ENCODE measurements at places on chromosomes 12 and 14.

DNA sequence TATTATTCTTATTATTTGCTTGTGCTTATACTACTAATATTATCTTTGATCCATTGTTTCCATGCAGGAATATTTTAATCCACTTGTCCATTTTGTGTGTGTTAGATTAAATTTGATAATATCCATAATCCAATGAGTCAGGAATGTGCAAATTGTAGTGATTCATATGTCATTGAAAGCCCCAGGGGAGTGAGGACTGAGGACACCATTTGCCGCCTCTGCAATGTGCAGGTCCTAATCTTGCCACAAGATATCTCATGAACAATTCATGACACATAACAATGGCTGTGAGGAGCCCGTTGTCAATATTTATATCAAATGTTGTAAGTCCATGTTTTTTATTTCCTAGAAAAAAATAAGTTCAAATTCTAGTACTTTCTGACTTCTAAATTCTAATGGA is 250.5 kb downstream of the ZFP36L1 start:
- DNase-seq: no peak

- no peak for DNase-seq
These were observed 1059.3 kb downstream of the TMEM121 start for GRCh38 chr14:106585692-106586091.

GRCh38 chr14:24054324-24054641 is 2.5 kb downstream of the CARMIL3 start:
- DNase-seq: no peak

GRCh38 chr14:68862954-68863594 is 70.2 kb upstream of the ZFP36L1 start:
- peak; percentile 38 for DNase-seq

GRCh38 chr12:46160981-46161690 is 107.7 kb downstream of the SLC38A1 start:
- DNase-seq: no peak

DNA sequence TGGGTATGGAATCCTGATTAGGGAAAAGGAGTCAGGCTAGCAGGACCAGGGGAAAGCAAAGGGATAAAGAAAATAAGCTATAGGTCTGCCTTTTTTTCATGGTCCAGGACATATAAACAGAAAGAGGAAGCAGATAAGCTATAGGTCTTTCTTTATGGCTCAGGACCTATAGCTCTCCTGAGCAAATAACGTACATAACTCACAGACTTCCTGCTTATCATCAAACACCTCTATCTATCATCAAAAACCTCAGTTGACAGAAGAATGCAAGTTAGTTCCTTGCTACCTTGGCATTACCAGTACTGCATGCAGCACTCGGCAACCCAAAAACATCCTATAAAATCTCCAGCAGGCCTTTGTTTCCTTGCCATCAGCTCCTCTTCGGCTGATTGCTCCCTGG is 238.7 kb upstream of the OR4E1 start:
- DNase-seq: no peak

- DNase-seq: no peak
These were observed 75.5 kb upstream of the CPSF6 start for GRCh38 chr12:69163681-69164362.

GRCh38 chr12:31756977-31757420 is 28.2 kb upstream of the AMN1 start:
- no peak for DNase-seq

GRCh38 chr14:85071447-85071846 is 458.5 kb upstream of the FLRT2 start:
- no peak for DNase-seq

DNA sequence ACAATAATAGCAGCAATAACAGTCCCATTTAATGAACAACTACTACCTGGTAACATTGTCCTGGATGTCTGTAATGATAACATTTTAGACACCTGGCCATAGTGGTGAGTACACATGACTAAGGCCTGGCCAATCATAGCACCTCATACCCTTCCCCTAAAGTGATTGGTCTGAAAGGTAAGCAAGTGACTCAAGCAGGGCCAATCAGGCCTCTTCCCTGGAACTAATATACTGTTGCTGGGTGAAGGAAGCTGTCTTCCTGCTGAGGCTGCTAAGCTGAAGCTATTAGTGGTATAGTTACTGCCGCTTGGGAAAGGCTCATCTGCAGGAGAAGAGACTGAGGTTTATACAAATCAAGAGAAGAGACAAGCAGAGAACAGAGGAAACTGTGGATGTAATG is 18.7 kb upstream of the NOS1 start:
- DNase-seq: no peak

GRCh38 chr12:69623970-69624369 is 13.3 kb upstream of the LRRC10 start:
- DNase-seq: no peak

GRCh38 chr14:61444215-61444768 is 122.9 kb downstream of the PRKCH start:
- no peak for DNase-seq

DNA sequence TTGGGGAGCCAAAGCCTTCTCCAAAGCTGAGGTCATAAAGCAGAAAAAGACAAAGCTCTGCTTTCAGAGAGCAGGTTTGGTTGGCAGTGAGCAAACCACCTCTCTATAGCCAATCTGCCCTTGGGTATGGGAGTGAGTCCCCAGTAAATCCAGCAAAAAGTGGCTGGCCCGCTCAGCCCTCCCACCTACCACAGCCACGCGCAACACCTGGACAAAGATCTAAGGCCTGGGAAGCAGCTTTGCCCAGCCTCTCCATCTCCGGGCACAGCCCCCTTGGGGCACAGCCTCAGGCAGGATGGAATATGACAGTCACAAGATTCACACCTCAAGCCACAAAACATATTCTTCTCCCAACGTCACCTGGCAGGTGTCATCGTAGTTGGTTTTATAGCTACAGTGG is 211.7 kb upstream of the EEA1 start:
- DNase-seq: no peak

DNA sequence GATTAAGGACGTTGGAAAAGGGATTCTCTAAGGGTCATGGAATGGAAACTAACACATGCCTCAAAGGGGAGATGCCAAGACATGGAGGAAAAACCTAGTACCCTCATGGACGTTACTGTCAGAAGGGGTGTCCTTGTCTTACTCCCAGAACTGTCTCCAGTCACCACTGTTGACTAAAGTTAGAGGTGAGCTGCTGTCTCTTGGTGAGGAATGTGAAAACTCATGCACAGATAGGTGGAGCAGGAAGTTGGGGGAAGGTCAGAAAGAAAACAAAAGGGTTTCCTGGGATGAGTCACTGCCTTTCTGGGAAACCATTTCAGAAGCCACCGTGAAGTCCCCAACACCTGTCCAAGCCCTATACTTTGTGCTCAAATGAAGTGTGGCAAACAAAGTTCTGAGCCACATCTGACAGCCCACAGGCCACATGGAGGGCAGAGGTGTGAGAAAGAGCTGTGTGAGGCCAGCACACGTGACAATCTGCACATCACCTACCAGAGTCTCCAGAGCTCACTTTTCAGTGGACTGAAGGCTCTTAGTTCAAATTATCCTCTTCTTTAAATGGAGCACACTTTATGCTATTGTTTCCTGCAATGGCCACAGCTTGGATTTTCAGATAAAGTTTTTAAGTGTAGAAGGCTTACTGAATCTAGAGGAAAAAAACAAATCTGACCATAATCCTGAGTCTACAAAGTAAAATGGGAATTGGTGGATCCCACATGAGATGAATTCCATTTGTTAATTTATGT is 92.9 kb upstream of the EGLN3 start:
- no peak for DNase-seq

- DNase-seq: no peak
These were observed 7.8 kb upstream of the KRT74 start for GRCh38 chr12:52581481-52581880.

DNA sequence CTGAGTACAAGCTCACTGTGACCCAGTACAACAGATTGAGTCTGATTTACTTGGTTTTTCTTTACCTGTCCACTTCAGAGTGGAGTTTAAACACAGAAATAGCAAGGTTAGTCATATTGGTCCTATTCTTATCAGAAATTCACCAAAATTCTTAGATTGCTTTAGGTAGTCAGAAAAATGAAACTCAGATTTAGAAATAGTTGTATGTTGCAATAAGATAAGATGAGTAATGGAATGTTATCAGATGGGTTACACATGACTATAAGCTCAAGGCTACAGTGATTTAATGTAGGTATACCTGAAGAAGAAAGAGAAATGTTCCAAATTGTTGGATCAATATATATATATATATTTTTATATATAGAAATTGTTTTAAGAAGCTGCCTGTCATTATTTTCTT is 524.1 kb downstream of the LRFN5 start:
- no peak for DNase-seq
